Left hindlimb (tissue), 1 donor: ENCODE measurements at places on chromosomes 11 and 22.
A peak's percentile ranks its signal among the peaks of the same experiment; 100 is the strongest.

- no peak for DNase-seq
Observed at GRCh38 chr11:90197377-90197776, 25.5 kb downstream of the CHORDC1 start.

- DNase-seq = no peak
Observed at GRCh38 chr11:32581556-32581955, 2.1 kb upstream of the EIF3M start.

GRCh38 chr22:32685512-32685911 lies 116.0 kb upstream of the TIMP3 start:
- no peak for DNase-seq

DNA sequence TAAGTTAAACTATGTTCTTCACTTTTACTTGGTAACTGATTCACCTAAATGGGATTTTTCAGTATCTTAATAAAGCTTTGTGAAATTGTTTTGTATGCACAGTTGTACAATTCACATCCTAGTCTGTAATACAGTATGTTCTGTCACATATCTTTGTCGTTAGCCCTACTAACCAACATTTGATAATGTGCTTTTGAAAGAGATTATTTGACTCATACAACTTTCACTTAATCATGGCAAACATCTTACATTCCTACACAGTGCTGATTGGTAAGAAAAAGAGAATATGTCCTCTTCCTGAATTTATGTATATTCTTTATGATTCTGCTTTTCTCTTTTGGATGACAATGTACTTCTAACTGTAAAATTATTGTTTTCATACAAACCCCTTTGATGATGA lies 234.5 kb downstream of the METTL15 start:
- no peak for DNase-seq

DNA sequence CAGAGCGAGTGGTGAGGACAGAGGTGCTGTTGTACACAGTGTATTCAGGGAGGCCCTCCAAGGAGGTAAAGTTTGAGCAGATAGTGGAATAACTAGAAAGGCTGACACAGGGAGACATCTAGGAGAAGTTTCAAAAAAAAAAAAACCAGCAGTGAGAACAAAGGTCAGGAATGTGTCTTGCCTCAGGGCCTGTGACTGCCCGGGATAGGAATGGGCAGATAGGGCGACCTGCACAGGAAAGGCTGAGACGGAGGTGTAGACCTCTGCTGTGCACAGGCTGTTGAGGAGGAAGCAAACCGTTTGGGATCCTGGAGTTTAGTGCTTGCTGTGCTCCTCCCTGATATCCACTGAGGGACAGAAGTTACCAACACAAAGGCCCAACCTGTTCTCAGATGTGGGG lies 406.5 kb upstream of the B3GAT1 start:
- no peak for DNase-seq

DNA sequence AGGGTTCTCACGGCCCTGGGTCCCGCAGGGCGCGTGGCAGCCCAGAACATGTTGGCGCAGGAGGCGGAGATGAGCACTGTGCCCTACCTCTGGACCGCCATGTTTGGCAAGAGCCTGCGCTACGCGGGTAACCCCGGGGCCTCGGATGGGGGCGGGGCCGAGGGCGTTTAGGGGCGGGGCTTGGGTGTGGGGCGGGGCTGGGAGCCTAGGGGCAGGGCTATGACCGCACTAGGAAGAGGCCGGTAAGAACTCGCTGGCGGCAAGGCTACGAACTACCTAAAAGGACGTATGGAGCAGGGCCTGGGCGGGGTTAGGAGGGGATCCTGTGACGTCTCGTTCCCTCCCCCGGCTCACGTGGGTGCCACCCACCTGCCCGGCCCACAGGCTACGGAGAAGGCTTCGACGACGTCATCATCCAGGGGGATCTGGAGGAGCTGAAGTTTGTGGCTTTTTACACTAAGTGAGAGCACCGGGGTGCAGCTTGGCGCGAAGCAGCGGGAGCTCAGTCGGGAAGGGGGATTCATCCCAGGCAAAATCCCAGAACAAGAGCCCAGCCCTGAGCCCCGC lies 2.8 kb upstream of the LZTR1 start:
- peak; percentile 67 for DNase-seq

- no peak for DNase-seq
Observed at GRCh38 chr22:49961601-49962011, 1.0 kb downstream of the PIM3 start.

- no peak for DNase-seq
Observed at GRCh38 chr11:44306918-44307244, 3.1 kb downstream of the ALX4 start.

DNA sequence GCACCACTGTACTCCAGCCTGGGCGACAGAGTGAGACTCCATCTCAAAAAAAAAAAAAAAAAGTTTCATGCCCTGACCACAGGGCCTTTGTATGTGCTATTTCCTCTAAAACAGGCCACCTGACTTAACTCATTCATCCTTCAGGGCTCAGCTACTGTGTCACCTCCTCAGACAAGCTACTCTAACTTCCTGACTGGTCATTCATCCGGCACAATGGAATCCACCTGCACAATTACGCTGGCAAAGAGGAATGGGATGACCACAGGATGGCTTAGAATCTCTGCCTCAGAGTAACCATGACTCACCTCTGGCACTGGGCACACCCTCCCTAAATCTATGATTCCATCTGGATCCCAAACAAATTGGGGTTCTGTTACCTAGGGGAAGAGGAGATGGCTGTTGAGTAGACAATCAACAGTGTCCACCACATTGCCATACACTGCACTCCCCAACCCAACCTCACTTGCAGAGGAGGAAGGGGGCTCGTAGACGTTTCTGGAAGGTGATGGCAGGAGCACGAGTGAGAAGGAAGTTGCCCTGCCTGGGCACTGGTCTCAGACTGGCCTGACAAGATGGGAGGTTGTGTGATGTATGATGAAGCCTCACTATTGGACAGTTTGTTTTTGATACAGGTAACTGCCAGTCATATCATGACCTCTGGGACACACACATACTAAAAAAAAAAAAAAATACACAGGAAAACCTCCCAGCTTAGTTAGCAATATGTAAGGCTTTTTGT lies 22.8 kb upstream of the HMOX1 start:
- no peak for DNase-seq

GRCh38 chr11:8019314-8020243 lies 32.4 kb downstream of the EIF3F start:
- no peak for DNase-seq

DNA sequence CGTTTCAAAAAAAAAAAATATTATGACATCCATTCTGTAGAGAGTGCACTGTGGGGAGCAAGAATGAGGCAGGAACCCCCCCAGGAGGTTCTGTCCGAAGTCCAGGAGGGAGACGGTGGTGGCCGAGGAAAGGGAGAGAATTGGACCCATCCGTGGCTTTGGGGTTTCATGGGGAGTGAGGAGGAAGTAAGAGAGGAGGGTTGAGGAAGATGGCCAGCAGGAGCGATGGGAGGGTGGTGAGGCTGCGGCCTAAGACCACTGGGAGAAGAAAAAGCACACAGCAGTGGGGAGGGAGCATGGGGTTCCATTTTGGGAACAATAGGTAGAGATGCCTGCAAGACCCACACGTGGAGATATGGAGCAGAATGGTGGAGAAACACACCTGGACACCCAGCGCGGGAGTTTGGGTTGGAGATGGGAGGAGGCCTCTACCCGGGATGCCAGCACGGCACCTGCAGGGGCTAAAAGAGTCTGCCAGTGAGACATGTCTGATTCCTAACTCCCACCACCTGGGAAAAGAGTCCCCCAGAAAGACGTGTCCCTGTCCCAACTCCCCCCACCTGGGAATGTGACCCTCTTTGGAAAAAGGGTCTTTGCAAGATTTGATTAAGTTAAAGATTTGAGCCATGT lies 72.5 kb upstream of the SHANK2 start:
- no peak for DNase-seq

- DNase-seq = no peak
Observed at GRCh38 chr22:45284705-45285262, at the start of gene UPK3A. TSS of gene UPK3A (plus strand) at chr22:45284949. CDS start at chr22:45285014, 65 bp downstream.

DNA sequence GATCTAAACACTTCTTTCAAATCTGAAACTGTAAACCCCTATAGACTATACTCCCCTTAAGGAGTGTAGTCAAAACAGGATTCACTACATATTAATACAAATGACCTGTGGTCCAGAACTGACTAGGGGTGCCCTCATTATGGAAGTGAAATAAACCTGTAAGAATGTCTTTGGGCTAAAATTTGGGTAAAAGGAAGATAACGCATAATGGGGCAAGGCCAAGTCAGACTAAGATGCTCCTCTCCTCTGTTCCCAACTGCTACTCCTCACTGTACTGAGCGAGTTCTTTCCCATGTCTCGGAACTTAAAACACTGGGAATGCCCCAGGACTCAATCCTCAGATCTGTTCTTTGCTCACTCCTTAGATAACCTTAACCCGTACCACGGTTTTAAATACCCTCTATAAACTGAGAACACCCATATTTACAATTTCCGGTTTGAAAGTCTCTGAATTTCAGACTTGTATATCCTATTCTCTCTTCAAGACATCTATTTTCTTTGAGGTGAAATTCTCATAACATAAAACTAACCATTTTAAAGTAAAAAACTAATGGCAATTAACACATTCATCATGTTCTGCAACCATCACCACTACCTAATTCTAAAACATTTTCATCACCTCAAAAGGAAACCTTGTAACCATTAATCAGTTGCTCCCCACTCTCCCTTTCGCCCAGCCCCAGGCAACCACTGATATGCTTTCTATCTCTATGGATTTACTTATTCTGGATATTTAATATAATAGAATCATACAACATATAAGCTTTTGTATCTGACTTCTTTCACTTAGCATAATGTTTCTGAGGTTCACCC lies 4.0 kb downstream of the THAP12 start:
- DNase-seq = no peak

DNA sequence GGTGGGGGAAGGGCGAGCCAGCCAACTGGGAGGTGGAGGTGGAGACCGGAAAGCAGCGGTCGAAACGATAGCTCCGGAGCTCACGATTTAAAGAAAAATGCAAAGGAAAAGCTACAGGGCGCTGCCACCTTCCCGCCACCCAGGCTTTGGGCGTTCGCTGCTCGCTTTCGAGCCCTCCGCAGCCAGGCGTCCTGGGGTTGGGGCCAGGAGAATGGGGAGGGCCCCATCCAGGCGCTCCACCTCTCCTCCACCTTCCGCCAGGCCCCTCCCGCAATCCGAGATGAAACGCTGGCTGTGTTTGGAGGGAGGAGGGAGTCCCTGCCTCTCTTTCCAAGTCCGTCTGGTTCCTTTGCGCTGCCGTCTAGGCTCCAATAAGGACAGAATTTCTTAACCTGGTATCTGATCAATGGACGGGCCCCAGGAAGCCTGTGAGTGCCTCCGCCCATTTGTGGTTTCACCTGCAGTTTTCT lies 483 bp upstream of the ABTB2 start:
- peak; percentile 86 for DNase-seq

DNA sequence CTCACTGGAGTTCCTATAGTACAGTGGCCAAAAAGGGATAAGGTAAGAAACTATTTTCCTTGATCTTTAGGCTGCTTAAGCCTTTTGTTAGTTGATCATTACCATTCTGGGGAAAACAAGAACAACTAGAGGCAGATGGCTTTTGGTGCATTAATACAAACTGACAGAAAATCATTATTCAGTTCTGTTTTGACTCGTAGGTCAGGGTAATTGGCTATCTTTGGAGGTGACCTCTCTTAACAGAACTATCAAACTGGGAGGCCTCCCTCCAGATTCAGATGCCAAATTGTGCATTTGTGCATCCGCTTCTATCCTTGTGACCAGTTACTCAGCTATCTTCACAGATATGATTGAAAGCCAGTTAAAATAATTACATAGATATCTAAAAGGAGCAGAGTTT lies 23.2 kb upstream of the GRK2 start:
- no peak for DNase-seq

DNA sequence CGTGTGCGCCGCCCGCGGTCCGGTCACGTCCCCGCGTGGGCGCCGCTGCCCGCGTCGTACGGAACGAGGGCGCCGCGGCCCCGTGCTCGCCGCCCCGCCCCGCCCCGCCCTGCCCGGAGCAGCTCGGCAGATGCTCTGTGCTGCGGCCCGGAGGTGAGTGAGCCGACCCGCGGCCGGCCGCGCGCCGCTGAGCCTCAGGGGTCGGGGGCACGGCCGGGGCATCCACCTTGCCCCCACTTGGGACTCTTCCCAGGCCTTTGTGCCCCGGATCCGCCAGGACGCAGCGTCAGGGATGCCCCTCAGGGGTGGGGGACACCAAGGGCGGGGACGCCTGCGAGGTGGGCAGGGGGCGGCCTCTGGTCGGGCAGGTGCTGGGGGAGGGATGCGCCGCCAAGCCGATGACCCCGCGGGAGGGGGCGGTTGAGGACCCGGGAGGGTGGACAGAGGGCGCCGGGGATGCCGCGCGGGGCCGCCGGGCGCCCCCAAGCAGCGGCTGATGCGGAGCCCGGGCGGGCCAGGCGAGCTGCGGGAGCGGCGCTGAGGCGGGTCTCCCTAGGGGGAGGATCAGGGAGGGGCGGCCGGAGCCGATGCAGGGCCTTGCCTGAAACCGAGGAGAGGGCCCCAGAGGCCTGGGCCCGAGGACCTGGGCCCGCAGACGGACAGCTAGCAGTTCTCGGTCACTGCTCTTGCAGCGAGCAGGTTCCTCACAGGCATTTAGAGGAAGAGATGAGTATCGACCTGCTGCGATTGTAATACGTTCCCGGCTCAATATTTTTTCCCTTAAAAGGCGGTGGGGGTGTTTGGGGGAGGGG lies at the start of gene GNAZ:
GNAZ (plus strand) TSS at position 102 of the 812 bp plus-strand sequence. CDS start 25,177 bp downstream, outside the sequence.
- peak; percentile 29 for DNase-seq

DNA sequence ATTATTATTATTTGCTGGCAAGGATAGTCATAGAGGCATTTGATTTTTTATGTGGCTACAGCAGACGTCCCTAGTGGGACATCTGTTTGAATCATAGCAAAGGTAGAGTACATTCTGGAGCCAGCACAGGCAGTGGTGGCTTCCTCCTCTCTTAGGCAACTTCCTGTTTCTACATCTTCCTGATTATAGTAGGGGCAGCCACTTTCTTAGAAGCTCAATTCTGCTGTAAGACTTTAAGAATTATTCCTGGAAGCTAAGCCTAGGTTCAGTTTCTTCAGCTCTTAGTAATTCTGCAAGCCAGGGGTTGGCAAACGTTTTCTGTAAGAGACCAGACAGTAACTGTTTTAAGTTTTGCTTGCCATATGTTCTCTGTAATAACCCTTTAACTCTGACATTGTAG lies 129.3 kb upstream of the TENM4 start:
- DNase-seq = no peak

DNA sequence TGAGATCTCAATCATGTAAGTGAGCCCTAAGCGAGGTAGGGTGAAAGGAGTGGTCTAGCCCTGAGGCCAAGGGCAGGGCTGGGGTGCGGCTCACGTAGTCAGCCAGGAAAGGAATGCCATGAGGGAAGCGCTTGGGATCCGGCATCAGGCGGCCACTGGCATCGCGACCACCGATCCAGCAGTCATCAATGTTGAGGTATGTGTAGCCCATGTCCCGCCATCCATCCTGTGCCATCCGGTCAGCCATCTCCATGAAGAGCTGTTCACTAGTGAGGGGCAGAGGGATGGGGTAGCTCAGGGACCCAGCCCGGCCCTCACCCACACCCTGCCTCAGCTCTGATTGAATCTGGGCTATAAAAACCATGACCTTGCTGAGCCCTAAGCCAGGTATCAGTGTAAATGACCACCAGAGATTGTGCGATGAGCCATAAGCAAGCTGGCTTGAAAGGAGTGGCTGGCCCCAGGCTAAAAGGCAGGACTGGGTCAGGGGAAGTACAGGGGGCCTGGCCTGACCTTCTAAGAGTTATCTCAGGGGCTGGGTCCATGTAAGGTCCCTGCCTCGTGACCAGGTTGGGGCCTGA lies 2.9 kb downstream of the NAGA start:
- no peak for DNase-seq

GRCh38 chr11:70578831-70579230 lies 180.5 kb downstream of the CTTN start:
- no peak for DNase-seq
